ACHN (cell line): ENCODE measurements at places on chromosomes 6 and 20.

DNA sequence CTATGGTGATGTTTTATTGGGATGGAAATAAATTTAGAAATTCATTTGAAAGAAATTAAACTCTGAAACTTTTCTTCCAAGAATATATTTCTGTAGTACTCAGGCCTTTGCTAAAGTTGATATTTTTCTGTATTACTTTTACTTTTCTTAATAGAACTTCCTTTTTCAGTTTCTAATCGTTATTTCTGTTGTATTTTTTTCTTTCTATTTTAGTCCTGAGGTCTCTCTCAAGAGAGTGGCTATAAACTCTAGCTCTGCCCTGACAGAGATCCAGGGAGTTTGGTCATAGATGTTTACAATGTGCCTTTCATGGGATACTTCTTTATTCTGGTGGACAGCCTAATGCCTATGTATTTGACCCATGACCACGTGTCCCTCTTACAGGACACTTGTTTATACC is 51.0 kb downstream of the OR2B6 start:
- DNase-seq, result no peak

GRCh38 chr6:92139601-92140000 is 1279.8 kb downstream of the EPHA7 start:
- DNase-seq, result no peak

GRCh38 chr20:46060975-46061374 is 28.8 kb downstream of the NCOA5 start:
- no peak for DNase-seq

DNA sequence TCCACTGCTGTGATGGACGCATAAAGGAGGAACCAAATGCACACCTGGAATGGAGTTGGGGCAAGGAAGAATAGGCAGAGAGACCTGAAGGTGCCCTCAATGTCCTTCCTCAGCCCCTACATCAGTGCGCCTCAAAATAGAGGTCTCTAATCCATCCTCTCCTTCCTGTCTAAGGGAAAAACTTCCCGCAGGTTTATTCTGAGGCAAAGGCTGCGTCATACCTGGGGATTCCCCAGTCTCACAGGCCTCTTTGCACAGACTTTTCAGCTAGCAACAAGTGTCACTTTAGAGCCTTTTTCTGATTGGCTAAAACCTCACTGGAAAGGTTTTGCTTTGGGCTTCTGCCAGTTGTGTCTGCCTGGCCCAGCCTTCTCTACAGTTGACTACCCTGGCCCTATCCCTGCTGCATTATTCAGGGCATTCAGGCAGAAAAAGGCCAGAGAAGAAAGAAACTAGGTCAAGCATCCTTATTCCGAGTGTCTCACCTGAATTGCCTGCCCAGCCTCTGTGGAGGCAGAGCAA is 1.8 kb upstream of the HLA-DQB1 start:
- DNase-seq, result peak; percentile 82

DNA sequence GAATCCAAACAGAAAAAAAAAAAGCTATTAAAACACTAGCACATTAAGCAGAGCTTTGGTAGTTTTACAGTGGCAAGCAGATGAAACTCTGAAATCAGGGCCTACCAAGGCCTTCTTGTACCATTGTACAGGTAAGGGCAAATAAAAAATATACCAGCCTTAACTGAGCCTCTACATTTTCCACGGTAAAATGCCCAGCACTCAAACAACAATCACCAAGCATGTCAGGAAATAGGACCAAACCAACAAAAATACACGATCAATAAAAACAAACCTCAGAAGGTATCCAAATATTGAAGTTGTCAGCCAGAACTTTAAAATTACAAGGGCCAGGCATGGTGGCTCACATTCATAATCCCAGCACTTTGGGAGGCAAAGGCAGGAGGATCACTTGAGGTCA is 18.3 kb downstream of the TRERF1 start:
- DNase-seq, result no peak

DNA sequence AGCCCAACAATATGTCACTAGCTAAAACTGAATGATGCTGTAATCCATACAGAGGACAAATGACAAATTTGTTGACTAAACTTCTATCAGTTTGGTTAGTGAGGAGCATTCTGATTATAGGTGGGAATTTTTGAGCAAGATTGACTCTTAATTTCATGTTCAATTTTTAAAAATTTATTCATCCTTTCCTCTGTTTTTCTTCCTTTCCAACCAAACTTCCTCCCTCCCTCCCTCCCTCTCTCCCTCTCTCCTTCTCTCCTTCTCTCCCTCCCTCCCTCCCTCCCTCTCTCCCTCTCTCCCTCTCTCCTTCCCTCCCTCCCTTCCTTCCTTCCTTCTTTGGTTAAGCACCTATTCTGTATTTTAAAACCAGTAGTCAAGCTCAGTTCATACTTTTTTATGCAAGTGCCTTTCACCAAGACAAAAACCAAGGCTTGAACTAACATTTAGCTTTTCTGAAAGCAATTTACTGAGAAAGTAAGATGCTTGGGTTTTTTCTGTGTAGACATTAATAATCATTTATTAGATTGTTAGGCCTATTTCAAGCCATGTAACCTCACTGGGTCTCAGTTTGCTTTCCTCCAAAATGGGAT is 112.3 kb downstream of the TSHZ2 start:
- DNase-seq, result no peak

GRCh38 chr6:125904871-125905270 is 51.7 kb upstream of the HINT3 start:
- peak; percentile 81 for DNase-seq

GRCh38 chr6:57201718-57202117 is 20.4 kb downstream of the RAB23 start:
- no peak for DNase-seq

GRCh38 chr20:21528870-21529269 is 15.0 kb upstream of the NKX2-2 start:
- no peak for DNase-seq

DNA sequence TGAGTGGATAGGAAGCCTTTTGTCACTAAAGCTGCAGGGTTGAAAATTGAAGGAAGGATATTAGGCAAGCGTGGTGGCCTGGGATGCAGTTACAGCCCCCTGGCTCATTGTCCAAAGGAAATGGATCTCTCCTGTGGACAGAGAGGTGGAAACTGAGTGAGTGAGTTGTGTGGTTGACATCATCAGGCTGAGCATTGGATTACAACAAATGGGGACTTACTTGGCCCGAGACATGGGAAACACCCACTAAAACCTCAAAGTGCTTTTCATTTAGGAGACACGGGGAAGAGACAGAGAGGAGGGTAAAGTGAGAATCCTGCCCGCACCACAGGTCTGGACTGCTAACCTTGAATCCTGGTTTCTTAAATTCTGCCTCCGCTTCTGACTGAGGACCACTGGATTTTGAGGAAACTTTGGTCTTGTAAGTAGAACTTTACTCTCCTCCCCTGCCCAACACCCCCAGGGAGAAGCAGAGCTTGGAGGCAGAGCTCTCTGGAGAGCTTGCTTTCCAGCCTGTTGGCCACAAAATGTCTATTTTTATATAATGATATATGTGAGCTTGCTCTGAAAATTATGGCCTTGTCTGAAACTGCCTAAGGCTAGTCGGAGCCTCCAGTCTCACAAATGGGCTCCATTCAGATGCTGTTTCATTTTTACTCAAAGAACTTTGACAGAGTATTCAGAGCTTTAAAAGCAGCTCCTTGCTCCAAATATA is at the start of gene PKIG:
Gene PKIG, plus strand, starts transcription at position 269 of the 715 bp plus-strand sequence. CDS start 31,978 bp downstream, outside the sequence.
- no peak for DNase-seq

- no peak for DNase-seq
Measured at GRCh38 chr6:139605350-139605749, 230.9 kb upstream of the CITED2 start.

GRCh38 chr6:37188962-37189510 is 19.1 kb downstream of the PIM1 start:
- no peak for DNase-seq
